ENCODE measurements at places on chromosomes 4 and X.

DNA sequence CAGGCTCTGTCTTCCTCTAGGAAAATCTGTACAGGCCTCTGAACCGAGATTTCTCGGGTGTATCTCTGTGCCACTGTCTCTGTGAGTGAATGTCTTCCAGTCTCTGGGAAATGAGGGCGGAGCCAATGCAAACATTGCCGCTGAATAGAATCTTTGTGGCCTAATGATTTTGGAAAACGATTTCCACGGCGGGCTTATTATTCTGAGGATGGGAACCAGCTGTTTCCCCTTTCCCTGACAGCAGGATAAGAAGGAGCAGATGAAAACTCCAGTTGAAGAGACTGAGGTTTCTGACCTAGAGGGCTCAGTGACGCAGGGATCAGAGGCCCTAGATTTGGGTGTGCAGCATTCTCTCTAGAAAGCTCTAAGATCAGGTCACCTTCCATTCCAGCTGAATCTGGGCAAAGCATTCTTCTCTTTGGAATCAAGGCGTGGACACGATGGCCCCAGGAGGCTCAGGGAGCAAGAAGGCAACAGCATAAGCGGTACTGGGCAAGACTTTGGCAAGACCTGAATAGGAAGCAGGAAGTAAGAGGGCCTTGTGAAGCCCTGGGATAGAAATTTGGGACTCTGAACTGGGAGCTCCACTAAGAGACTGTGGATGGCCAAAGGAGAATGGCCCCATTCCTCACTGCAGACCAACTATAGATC lies 47.3 kb downstream of the PJA1 start:
- DNase-seq = no peak

DNA sequence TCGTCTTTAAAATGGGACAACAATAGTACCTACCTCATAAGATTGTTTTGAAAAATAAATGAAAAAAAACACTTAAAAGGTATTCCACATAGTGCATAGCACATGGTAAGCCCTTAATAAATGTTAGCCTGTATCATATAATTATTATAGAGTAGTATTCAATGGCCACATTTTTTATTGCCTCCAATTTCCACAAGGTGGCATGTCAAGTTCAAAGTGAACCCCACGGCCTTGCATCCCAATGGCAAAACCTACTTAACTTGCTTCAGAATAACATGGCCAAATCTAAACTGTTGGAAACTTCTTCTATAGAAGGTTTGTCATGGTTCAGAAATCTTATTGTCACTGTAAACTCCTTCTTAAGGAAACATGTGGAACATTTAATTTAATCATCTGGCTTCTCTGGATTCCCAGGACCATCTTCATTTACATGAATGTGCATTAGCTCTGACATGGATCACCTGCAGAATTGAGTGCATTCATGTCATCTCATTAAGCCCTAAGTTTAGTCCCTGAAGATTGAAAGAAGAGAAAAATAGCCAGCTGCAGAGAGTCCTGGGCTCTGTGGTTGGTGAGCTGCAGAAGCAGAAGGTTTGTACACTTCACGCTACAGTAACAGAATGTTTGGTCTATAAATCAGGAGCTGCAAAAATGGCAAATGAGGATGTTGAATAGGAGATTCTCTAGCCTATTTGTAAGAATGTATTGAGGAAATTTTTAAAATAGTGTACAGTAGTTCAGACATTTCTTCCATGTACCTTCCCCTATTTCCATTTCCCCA lies 61.0 kb downstream of the ANXA3 start:
- DNase-seq = no peak

- DNase-seq = no peak
These were observed 1.9 kb downstream of the NUDT6 start for GRCh38 chr4:122920473-122920872.

GRCh38 chr4:5260121-5260520 lies 208.8 kb downstream of the STK32B start:
- DNase-seq = no peak

GRCh38 chrX:133913658-133914388 lies 71.6 kb downstream of the GPC3 start:
- no peak for DNase-seq

DNA sequence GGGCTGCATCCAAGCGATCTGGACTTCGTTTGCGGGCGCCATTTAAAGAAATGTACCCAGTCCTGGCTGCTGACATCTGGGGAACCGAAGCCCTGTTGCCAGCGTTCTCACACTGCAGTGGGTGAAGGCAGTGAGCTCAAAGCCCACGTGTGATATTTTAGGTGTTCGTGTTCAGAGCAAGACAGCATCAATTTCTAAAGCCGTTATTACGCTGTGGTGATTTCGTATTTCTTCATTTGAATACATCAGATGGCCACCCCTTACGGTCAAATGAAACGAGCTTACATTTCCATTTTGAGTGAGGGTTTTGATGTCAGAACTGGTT lies 376 bp upstream of the C4orf36 start:
- no peak for DNase-seq

DNA sequence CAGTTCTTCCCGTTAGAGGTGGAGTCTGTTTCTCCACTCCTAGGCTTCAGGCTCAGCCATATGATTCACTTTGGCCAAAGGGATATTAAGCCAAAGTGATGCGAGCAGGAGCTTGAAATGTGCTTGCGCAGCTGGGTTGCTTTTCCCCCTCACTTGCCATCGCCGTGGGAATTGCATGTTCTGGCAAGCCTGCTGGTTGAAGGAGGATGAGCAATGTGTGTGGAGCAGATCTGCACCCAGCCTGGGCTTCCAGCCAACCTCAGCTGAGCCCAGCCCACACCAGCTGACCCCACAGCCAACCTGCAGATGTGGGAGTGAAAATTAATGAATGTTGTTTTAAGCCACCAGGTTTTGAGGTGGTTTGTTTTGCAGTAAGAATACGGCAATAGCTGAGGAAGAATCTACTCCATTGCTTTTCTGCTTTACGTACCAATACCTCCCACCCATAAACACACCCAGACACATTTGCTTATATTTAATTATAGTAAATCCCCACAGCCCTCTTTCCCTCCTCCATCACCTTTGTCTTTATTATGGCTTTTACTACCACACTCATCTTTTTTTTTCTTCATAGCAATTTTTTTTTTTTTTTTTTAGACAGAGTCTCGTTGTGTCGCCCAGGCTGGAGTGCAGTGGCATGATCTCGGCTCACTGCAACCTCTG lies 132.8 kb upstream of the FUNDC1 start:
- no peak for DNase-seq

DNA sequence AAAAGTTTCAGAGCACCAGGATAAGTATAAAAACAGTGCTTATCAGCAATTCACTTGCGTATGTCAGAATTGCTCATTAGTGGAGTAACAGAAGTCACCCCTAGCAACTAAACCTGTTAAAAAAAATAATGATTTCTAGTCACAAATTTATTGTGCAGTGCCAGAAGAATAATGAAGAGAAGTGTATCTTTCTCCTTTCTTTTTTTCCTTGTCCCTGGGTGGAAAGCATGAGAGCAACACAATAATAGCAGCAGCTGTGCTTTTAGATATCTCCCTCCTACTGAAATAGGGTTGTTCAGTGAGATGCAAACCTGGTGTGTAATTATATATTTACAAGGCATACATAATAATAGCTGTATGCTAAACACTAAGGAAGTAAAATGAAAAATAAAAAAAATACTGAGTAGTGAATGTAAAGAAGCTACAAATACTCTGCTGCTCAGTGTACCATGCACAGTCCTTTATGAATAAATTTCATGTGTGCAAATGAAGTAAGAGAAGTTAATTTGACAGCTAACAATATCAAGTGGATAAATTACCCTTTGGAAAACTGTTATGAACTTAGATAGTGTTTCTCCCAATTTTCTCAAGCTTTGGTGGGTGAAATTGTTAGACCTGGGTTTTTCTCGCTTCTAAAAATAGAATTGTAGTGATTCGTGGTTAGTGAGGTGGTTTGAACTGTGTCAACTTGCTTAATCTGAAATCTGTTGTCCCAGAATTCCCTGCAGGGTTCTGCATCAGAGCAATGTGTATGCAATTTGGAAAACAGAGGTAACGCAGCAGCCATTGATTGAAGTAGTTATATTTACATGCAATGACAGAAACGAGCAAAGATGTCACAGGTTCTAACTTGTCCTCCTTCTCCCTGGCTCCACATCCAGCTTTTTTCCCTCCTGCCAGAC lies 125.7 kb upstream of the NDST3 start:
- no peak for DNase-seq

- DNase-seq = no peak
These were observed 13.8 kb upstream of the SMS start for GRCh38 chrX:21926527-21927278.

DNA sequence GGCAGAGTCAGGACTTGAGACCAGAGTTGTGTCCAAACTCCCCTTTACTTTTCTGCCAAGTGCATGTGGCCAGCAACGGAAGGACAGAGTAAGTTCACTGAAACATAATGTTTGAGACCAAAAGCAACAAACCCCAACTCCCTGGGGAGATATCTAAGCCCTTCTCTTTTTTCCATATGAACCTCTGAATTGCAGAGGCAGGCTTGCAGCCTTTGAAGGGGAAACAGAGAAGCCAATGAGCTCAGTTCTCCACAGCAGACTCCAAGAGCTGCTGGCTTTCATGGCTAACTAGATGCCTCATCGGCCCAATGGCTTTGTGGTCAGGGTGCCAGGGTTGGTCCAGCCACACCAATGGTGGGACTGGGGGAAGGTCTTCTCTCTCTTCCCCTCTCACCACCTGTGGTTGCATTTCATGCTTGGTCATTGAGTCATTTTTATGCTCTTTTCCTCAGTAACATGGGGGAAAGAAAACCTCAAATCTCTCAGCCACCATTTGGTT lies 34.0 kb downstream of the STARD8 start:
- DNase-seq = no peak

- no peak for DNase-seq
These were observed 83.2 kb downstream of the IL15 start for GRCh38 chr4:141719585-141719984.

GRCh38 chr4:121370729-121371325 lies 10.0 kb downstream of the QRFPR start:
- DNase-seq = no peak

DNA sequence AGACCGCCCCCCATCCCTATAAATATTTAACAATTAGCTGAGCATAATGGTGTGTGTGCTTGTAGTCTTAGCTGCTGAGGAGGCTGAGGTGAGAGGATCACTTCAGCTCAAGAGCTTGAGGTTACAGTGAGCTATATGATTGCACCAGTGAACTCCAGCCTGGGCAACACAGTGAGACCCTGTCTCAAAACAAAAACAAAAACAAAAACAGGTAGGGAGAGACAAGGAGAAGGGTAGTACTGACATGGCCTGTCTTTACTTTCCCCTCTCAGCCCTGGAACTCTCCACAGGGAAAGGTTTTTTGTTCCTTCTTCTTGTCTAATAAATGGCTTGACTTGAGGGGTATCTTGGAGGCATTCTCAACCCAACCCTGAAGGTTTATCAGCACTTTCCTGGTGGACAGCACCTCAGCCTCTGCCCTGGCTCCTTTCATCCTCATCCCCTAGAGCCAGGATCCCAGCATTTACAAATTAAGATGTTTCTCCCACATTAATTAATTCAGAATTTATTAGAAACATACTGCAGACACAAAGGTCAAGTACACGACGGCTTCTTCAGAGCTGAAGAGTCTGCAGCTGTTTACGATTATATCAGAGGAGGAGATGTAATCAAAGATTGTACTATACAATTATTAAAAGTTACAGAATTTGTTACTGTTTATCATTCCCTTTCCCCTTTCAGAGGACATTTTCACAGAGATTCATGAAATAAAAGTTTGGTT lies 131.8 kb downstream of the AFF1 start:
- DNase-seq = no peak

GRCh38 chr4:102404431-102404969 lies 59.2 kb upstream of the SLC39A8 start:
- no peak for DNase-seq

- no peak for DNase-seq
These were observed 80.6 kb downstream of the MFAP3L start for GRCh38 chr4:169945636-169946035.

- DNase-seq = no peak
These were observed 1.2 kb downstream of the AKAP17A start for GRCh38 chrX:1592470-1593142.

- no peak for DNase-seq
These were observed 81.6 kb downstream of the RTL9 start for GRCh38 chrX:110440016-110440805.

DNA sequence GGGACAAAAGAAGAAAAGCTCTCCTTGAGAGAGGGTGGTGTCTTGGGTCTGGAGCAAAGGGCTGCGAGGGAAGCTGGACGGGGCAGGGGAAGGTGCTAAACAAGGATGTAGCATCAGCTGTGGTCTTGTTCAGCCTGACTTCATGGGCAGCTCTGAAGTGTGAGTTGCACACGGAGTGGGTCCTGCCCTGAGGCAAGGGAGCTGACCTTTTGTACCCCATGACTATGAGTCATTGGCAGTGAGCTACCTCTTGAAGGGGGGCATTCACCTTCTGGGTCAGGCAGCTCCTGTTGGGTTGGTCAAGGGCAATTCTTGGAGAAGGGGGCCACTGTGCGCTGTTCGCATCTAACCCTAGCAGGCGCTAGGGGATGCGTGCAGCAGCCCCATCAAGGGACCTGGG lies 151.8 kb downstream of the SMIM20 start:
- no peak for DNase-seq

DNA sequence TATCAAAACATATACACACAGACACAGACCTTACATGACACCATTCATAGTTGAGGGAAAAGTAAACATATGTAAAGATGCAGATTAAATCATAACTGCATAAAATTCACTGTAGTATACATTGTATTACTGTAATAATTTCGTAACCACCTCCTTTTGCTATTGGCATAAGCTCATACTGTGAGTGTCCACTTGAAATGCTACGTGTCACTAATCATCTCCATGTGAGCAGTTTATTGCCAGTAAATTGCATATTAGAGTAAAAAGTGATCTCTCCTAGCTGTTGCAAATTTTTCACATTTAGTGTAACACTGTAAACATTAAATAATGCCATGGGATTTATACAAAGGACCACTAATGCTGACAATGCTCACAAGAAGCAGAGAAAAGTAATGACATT lies 256.7 kb upstream of the GNPDA2 start:
- no peak for DNase-seq

GRCh38 chr4:5654791-5655190 lies 53.6 kb downstream of the EVC2 start:
- no peak for DNase-seq

GRCh38 chr4:79759793-79760192 lies 313.2 kb downstream of the ANTXR2 start:
- no peak for DNase-seq

DNA sequence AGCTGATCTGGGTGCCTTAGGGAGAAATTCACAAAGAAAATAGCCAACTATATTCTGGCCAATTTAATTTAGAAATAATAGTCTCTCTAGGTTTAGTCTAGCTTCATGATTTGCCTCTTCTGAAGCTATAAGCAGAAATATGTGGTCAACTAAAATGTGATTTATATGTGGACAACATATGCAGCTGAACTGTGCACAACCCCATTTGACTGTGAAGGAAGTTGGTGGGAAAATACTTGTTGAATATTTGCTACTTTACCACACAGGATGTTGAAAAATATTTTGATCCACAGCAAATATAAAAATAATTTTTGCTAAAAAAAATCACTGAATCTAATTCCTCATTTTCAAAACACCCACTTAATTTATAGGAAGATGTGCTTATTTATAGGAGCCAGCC lies 15.7 kb upstream of the RNF128 start:
- DNase-seq = no peak

Measured in activated CD8-positive, alpha-beta memory T cell treated with anti-CD3 and anti-CD28 coated beads for 4 hours (primary cell).